ENCODE measurements at places on chromosomes 13 and 19.

- DNase-seq: no peak
Measured at GRCh38 chr19:18014197-18014596, 6.2 kb downstream of the ARRDC2 start.

DNA sequence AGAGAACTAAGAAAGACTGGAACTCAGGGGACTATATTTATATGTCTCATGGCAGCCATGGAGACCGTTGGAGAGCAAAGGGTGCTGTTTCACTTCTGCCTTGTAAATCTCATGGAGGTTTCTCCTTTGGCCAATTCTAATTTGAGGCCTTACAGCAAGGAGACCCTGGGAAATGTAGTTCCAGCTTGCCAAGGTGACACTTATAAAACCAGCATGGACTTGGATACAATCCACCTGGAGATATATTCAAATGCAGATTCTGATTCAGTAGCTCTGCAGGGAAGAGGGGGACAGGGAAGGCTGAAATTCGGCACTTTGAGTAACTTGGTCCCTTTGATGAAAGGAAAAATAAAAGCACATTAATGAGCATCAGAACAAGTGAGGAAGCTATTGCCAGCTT lies 90.0 kb downstream of the OXGR1 start:
- DNase-seq: no peak

- no peak for DNase-seq
Measured at GRCh38 chr19:17076543-17076991, 990 bp downstream of the MYO9B start.

DNA sequence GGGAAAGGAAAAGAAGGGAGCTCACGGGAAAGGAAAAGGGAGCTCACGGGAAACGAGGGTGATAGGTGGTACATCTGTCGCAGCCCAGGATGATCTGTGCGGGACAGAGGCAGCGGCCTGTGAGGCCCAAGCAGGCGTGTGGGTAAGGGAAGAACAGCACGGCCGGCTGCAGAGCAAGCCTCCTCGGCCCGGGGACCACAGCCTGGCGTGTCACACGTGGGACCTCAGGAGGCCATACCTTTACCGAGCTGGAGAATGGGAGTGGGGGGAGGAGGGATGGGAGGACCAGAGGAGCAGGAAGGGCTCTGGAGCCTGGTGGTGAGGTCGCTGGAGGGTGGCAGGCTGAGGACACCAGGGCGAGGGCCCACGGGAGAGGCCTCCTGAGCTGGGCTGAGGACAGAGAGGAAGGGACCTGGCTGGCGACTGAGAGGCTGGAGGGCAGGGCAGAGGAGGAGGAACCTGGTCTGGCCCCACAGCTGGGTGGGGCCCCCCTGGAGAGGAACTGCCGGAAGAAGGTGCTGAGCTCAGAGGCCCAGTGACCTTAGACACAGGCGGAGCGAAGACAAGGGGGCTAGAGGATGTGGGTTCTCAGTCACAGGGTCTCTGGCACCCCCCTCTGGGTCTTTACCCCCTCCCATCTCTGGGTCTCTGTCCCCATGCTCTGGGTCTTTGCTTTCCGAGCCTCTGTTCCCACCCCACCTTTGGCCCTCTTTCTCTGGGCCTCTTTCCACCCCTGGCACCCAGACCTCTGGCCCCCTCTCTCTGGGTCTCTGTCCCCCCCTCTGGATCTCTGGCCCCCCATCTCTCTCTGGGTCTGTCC lies 2.9 kb upstream of the FTL start:
- no peak for DNase-seq

DNA sequence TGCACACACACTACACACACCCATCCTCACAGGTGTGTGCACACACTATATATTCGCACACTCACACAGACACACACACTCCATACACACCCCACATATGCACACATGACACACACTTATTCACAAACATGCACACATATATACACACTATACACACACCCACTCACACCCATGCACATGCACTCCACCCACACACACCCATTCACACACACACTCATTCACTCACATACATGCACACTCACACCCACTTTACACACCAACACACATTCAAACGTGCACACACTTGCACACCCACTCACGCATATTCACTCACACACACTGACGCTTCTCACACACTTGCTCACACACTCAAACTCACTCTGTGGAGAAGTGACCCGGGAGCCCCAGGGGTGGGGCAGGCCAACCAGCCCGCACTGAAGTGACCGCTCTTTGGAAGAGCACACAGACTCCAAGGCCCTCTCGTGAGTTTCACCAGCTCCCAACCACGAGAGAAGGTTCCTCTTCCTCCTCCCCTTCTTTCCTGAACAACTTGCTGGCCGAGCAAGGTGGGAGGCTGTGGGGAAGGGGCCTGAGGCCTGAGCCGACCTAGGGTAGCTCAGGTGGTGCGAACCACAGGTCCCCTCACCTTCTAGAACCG lies 86.1 kb upstream of the TM9SF2 start:
- no peak for DNase-seq

DNA sequence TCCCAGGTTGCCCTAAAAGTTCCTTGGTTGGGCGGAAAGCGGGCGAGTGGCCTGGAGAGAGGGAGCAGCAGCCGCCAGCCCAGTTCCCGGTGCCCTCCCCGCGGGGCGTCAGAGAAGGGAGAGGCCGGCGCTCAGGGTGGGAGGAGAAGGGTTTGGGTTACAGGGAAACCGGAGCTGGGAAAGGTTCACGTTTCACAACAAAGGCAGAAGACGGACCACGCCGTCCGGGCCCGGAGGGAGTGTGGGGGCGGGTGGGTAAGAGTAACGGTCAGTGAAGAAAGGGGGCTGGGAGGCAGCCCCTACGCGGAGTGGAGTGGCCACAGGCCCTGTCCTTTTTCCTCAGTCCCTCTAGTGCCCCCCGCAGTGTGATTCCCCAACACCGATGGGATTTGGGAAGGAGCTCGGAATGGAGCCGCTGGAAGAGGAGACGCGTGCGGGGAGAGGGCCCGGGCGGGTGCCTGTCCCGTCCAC lies 1.6 kb downstream of the SIX5 start:
- DNase-seq: peak; percentile 76

- peak; percentile 25 for DNase-seq
Measured at GRCh38 chr13:62337109-62337880, 921.6 kb upstream of the PCDH20 start.

DNA sequence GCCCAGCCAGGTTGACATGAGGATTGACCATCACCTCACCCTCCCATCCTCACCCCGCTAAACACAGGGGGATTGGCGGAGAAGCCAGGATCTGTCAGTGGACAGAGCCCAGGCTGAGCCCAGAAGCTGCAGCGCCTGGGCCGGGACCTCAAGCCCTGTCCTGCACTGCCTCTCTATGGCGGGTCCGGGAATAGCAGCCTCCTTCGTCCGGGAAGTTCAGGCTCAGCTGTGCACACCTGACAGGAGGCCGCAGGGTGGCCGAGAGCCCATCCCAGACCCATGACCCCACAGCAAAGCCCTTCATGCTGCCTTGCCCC lies 67.8 kb downstream of the SPACA7 start:
- peak; percentile 95 for DNase-seq

DNA sequence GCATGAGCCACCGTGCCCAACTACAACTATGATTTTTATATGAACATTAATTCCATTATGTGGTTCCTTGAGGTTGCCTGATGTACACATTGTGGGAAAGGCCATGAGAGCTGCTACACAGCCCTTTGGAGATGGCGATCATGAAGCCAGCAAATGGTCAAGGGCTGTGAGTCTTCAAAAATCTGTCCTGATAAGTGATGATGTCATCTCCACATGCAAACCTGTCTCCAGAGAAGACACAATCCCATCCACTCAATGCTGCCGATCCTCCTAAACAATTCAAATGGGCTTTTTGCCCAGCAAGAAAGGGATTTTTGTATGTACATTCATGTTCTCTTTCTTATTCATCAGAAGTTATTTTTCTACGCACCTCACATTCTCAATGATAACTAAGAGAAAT lies 17.6 kb downstream of the SIGLEC7 start:
- DNase-seq: no peak

GRCh38 chr13:44104197-44104490 lies 224.4 kb downstream of the LACC1 start:
- DNase-seq: no peak

DNA sequence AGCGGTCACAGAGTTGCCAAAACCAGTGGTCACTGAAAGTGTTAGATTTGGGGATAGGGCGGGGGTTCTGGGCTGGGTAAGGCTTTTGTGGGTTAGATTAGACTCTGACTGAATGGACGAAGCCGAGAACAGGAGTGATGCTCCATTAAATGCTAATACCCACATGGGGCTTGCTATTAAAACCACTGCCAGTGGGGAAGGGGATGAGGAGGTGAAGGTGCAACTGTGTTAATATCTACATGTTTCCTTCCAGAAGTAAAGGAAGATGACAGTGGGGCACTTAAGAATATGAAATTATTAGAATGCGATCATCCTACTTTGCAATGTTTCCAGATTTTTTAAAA lies 573 bp upstream of the ZNF614 start:
- DNase-seq: no peak

- peak; percentile 28 for DNase-seq
Measured at GRCh38 chr13:27599845-27600553, 20.3 kb downstream of the LNX2 start.

GRCh38 chr13:40146611-40147117 lies 491.2 kb downstream of the COG6 start:
- DNase-seq: no peak

DNA sequence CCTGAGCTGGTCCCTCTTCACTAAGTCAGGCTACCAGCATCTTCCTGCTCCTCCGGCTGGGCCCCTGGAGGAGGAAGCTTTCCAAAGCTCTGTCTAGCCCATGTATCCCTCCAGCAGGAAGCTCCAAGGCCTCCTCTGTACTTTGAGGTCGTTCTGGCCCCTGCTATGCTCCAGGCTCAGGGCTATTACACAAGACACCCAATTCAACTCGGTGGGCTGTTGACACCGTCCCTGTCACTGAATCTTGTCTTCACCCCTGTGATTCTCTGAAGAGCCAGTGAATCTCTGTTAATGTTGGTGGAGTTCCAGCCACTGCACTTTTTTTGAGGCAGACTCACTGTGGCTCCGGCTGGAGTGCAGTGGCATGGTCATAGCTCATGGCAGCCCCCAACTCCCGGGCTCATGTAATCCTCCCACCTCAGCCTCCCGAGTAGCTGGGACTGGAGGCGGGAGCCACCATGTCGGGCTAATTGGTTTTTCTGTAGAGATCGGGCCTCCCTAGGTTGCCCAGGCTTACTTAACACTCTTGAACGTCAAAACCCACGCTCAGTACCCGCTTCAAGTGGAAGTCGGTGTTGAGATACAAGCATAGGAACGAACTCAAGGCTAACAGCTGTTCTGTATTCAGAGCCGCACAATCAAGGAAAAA lies 512 bp upstream of the REX1BD start:
- DNase-seq: no peak

DNA sequence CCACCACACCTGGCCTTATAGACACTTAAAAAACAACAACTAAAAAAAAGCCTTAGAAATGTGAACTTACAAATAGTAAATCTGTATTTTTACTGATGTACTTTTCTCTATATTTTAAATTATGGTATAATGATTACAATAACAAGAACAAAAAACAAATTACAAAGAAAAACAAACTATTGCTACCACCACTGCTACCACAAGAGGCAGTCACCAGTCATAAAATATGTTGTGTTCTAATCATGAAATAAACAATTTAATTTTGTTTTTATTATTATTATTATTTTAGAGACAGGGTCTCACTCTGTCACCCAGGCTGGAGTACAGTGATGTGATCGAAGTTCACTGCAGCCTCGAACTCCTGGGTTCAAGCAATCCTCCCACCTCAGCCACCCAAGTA lies 72.2 kb downstream of the DIAPH3 start:
- DNase-seq: no peak

DNA sequence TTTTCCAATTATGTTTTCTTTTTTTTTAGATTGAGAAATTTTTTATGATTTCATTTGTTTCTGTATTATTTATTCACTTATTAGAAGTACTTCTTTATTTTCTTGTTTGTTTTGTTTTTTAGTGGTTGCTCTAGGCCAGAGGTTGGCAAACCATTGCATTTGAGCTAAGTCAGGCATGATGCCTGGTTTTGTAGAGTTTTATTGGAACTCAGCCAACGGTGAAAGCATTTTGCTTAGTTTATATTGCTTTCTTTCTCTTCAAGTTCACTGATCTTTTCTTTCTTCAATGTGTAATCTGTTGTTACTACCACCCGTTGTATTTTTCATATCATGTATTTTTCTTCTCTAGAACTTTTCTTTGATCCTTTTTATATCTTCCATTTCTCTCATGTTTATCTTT lies 19.7 kb downstream of the ZNF567 start:
- no peak for DNase-seq

GRCh38 chr13:50187352-50188029 lies 172.2 kb downstream of the KCNRG start:
- DNase-seq: no peak

- DNase-seq: no peak
Measured at GRCh38 chr13:99371956-99372355, 64.8 kb upstream of the GPR183 start.

DNA sequence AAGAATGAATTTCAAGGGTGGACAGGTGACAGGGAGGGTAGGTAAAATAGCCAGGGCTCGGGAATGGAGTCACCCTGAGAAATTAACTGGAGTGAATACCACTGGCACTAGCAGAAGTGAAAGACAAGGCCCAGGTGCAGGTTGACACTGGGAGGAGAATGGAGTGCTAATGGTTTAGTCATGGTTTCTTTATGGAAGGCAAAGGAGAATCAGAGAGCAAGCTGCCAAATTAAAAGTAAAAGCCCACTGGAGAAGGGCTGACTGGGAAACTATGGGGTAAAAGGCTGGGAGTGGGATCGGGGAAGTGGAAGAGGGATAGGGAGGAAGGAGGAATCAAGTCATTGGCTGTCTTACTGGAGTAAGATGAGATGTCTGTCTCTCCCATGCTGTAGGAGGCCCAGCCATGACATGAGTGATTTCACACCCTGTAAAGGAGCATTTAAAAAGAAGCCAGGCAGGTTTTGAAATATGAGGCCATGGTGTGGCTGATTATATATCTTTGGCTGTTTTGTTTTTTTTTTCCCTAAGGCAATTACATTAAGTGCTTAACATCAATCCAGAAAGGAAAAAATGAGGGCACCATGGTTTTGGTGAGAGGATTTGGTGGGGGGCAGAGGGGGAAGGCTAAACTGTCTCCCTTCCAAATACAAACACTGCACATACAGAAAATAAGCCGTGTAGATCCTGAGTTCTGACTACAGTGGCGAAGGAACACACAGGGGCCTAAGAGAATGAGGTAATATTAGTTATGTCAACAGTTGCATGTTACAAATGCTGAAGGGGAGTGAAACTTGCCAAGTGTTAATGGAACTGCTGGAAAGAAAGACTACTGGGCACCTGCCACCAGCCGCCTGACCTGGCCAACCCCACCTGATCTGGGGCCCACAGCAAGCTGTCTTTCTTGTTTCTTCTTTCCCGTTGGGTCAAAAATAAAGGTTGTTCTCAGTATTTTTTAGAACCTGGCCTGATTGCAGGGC lies 183.5 kb upstream of the TSC22D1 start:
- DNase-seq: peak; percentile 39

Data from iPS-NIHi11 (cell line).